B cell (primary cell): ENCODE measurements at places on chromosomes 5 and 9.

GRCh38 chr5:64384765-64385164 lies 121.0 kb upstream of the RGS7BP start:
- no peak for DNase-seq

GRCh38 chr5:140073296-140073695 lies 30.2 kb upstream of the NRG2 start:
- peak; percentile 61 for DNase-seq

DNA sequence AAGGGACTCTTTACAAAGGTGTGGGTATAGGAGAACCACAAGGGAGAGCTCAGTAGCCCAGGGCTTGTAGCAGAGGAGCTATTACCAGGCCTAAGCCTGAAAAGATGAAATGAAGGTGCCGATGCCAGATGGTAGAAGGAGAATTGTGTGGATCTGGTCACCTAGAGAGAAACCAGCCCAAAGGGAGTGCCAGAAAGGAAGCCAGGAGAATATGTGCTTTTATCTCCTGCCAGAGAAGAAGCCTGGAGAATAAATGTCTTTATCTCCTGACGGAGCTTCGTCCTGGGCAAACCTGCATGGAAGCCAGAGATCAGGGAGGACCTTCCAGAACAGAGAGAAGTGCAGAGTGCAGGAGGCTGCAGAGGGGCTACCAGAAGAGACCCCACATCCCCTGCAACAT lies 142.6 kb downstream of the MED10 start:
- no peak for DNase-seq

DNA sequence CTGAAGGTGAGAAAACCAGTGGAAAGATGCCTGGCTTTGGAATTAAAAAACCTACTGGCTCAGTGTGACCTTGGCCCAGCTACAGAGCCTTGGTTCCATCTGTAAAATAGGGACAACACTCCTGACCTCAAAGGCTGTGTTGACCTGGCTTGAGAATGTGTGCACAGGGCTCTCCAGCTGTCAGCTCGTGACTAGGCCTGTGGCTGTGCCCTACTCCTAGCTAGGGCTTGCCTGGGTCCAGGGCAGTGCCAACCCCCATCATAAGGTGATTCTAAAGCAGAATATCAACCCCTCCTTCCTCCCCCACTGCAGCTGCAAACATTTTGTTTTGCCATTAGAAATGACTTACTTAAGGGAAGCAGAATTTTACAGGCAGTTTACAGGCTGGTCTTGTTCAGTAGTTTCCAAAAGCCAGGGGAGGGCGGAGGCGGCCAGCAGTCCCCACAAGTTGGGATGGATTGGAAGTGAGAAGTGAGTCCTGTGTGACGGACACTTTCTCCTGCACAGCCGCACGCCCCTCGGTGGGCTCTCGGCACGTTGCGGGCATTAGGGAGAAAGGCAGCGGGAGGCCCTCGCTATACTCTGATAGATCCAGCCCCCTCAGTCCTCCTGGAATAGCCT lies 7.3 kb downstream of the PITX1 start:
- no peak for DNase-seq

- DNase-seq: no peak
These were observed 18.0 kb downstream of the DNLZ start for GRCh38 chr9:136345281-136346156.

DNA sequence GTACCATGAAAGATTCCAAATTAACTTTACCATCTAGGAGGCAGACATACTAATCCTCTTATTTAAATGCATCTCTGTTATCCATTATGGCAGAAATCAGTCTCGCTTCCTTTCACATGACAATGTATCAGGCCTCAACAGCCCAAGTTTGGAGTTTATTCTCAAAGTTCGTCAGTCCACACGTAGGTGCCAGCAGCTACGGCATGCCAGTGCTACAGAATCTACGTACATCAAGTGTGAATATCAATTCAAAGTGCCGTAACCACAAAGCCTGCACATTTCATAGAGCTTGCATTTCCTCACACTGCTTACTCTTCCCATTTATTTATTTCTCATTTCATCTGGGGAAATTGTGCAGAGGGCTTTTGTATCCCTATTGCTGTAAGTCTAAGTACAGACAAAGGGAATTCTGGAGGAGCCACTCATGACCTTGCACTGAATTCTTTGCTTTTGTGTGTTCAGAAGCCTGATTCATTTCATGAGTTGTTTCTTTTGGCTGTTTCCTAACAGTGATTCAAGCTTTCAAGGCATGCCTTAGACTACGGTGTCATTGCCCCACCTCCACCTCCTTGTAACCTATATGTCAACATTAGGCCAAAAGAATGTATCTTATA lies 10.0 kb downstream of the ENC1 start:
- peak; percentile 46 for DNase-seq

DNA sequence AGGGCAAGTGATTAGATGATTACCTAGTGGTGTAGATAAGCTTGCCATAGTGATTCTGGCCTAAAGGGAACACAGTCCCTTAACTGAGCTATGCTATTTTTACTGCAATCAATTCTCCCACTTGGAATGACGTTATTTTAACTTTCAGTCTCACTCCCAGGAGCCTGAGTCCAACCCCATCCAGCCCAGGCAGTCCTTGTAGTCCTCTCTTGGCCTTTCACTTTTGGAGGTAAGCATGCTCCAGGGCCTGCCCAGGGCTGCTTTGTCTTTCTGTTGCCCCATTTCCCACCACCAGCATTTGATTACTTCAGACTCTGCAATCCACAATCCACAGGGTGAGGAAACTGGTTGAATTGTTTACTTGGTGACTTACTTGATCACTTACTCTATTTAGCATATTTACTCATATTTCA lies 233.0 kb downstream of the CD180 start:
- no peak for DNase-seq
